ENCODE measurements at places on chromosomes 6 and 20.

GRCh38 chr6:3848925-3849605 is at the start of gene FAM50B:
FAM50B (plus strand) TSS chr6:3849373; CDS start chr6:3849812, 439 bp downstream.
- peak; percentile 92 for DNase-seq

DNA sequence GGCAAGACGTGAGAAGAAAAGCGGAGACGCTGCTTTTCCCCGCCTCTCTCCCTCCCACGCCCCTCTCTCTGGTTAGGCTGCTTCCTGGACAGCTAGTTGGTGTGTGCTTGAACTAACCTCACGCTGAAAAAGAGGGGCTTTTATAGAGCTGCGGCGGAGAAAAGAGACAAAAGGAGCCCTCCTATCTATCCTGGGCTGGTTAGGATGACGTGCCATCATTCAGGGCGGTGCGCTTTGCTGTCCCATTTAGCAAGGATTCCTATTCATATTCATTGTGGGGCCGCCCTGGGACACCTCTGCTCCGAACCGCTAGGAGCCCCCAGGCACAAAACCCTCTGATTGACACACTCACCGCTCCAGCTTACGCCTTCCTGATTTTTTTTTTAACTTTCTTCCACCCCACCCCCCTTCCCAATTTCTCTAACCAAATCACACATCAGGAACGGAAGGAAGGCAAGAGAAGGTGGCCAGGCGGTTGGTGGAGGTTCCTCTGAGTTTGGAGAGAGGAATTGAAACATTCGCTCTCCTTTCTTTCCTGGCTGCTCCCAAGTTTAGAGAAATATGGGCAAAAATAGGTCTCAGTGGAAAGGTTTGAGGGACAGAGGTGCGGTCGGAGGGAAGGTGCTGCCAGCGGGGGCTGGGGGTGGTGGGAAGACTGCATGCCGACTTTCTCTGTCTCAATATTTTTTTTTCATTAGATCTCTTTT is at the start of gene OLIG3:
Gene OLIG3 (minus strand): TSS at position 114 of the 707 bp plus-strand sequence. CDS start 224 bp downstream, outside the sequence.
- DNase-seq: no peak

GRCh38 chr6:31308050-31308844 is 36.4 kb upstream of the HLA-C start:
- DNase-seq: no peak

DNA sequence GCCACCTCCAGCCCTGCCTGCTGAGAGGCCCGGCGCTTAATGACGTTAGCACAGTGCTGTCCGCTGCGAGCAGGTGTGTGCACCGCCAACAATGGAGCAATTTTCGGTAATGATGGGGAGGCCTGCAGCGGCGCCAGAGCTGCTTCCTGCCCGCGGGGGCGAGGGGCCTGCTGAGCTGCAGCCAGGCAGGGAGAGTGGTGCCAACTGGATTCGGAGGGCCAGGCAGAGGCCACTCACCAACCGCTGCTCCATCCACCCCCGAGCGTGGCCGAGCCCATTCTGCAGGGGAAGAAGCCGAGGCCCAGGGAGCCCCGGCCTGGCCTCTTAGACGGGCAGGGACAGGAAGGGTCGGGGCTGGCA is 9.6 kb downstream of the HRH3 start:
- DNase-seq: no peak

DNA sequence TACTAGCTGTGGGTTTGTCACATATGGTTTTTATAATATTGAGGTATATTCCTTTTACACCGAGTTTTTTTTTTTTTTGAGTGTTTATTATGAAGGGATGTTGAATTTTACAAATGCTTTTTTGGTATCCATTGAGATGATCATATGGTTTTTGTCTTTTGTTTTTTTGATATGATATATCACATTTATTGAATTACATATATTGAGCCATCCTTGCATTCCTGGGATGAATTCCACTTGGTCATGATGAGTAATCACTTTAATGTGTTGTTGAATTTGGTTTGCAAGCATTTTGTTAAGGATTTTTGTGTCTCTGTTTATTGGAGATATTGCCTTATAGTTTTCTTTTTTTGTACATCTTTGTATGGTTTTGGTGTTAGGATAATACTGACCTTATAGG is 3.3 kb upstream of the ZNF337 start:
- no peak for DNase-seq

DNA sequence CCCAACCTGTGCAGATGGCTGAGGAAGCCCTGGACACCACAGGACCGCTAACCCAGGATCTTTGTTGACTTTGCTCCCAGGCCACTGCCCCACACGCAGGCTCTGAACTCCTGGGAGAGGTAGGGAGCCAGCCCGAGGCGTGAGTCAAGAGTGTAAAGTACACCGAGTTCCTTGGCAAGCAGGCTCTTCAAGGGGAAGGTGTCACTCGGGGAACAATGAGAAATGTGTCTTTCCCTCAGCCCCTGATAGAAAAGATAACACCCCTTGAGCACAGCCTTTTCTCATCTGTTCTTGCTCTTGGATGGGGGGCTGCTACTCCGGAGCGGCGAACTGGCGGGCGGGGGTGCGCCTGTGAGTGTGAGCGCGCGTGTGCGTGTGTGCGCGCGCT is 472 bp upstream of the EDN3 start:
- DNase-seq: no peak

DNA sequence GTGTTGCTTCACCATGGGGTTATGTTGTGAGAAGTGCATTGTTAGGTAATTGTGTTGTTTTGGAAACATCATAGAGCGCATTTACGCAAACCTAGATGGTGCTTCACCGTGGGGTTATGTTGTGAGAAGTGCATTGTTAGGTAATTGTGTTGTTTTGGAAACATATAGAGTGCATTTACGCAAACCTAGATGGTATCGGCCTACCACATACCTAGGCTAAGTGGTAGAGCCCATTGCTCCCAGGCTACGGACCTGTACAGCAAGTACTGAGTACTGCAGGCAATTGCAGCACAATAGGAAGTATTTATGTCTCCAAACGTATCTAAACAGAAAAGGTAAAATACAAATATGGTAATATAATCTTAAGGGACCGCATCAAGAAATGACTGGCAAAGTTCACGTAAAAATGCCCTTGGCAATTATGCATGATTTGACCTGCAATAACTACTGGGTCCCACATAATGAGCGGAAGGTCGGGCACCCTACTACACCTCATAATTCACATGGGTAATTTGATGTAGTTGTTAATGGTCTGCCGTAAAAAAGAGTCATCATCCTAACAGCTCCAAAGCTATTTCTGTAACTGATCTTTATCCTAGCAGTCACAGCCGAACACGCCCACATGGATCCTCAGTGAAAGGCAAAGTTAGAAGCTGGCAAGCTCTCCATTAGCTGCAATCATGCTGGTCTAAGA is 76.0 kb downstream of the RSPH3 start:
- DNase-seq: no peak

DNA sequence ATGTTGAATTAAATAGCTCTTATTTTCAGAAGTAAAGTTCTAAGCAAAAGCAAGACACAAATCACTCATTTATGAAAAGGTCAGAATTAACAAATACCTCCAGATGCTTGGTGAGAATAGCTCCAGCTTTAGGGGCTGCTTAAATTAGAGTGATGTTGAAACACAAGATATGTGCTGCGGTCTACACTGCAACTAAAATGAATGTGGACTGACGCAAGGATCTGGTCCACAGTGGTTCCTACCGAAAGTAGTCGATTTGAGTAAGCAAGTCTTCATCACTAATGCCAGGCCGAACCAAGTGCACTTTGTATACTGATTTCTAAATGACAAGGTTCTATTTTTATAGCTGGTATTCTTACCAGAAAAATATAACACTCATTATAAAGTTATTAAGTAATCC is 96.3 kb downstream of the PRDM1 start:
- no peak for DNase-seq
